Activated T-helper 2 cell treated with anti-CD3 and anti-CD28 coated beads, Interferon-gamma antibody, Interleukin-2, Interleukin-4, amounts not matched to agents 10 μg/mL and 5 μg/mL and 100 μg/mL, durations not matched to agents 14 hours and 24 hours and 36 hours (primary cell): ENCODE measurements at places on chromosomes 13 and 19. TPM values are rescaled to one million over a fixed set of nuclear protein-coding genes. Genes with fewer than 3 reads are reported as not detected.

Gene PLIN4
- 0.05 and 0.09 TPM in 2 replicates for total RNA-seq

DNA sequence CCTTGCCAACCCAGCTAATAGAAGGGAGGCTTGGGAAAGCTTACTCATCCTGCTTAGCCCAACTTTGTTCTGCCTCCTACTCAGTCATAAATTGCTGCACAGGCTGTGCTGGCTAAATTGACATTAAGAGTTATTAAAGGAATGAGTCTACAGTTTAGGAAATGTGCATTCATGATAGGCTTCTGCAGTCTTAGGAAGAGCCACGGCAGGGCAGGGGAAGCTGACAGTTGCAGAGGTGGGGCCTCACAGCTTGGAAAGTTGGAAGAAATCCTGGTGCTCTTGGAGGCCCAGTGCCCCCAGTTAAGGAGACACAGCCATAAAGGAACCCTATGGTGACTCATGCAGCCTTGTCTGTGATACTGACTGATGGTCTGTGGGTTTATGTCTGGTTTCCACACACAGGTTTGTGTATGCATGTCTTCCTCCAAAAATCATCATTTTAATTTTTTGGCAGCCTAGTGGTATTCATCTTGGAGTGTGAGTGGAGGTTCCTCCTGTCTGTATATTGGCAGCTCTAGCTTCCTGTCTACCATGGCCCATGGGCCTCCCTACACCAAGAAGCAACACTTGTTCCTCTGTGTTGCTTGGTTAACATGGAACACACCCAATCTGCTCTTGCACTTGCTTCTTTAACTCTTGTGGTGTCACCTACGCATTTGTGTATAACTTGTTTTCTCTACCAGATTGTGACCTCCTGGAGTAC, 135.0 kb upstream of the KL start:
- no peak for DNase-seq

DNA sequence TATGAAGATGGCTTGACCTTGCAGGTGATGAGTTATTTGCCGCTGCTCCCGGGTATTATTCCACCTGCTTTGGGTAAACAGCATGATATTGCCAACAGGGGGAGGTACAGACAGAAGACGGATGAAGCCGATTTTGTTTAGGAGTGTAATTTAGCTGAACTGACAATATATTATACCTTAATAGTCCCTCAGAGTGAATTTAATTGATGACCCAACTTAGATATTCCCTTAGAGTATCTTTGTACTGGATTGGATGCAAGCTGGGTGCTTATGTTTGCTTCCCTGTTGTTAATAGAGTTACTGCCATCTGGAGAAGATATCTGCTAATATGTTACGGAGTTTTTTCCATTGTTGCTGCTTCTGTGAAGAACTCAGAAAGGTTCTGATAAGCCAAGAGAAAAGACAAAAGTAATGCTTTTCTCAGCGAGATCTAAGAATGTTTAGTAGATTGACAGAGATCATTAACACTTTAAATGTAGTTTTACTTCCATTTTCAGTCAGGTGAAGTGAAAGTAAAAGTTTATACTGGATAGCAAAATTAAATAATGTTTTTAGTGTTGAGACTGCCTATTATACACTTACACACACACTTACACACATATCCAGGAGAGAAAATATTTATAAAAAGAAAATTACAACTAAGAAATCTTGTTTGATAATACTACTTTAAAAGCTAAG, 2220.8 kb upstream of the PCDH20 start:
- no peak for DNase-seq

DNA sequence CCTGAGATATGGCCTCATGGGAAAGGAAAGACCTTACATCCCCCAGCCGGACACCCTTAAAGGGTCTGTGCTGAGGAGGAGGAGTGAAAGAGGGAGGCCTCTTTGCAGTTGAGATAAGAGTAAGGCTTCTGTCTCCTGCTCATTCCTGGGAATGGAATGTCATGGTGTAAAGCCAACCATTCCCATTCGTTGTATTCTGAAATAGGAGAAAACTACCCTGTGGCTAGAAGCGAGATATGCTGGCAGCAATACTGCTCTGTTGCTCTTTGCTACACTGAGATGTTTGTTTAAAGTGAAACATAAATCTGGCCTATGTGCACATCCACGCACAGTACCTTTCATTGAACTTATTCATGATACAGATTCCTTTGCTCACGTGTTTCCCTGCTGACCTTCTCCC, 783 bp upstream of the ZNF587B start:
- no peak for DNase-seq

- no peak for DNase-seq
These were observed 136.3 kb upstream of the CSNK1A1L start for GRCh38 chr13:37241786-37242185.

DNA sequence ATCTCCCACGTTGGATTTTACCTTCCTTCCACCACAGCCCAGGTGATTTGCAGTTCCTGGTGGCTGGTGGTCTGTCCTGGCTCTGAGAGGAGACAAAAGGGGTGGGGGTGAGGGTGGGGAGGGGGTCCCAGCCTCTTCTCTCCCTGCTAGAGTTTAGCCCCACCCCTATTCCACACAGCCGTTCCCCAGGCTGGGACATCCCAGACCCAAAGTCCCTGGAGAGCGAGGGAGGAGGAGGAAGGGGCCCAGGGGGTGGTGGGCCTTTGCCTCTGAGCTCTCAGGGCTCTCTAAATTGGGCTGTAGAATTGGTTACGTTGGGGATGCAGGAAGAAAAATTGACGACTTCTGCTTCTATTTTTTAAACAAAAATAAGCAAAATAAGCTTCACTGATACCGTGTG, 81.9 kb downstream of the SLC6A16 start:
- no peak for DNase-seq

DNA sequence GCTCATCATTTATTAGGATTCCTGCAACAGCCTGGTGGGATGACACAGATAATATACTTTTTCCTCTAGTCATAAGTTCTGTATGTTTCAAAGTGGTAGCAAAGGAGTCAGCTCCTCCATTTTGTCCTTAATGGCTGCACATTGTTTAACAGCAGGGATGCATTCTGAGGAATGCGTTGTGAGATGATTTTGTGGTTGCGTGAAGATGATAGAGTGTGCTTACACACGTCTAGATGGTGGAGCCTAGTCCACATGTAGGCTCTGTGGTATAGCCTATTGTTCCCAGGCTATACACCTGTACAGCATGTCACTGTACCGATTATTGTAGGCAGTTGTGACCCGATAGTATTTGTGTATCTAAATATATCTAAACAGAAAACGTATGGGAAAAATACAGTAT, 4.6 kb downstream of the SMARCA4 start:
- no peak for DNase-seq
